ENCODE measurements at places on chromosomes 7 and 10.
A peak's percentile ranks its signal among the peaks of the same experiment; 100 is the strongest.

- no peak for DNase-seq
Observed at GRCh38 chr7:2605608-2606538, 25.9 kb upstream of the TTYH3 start.

DNA sequence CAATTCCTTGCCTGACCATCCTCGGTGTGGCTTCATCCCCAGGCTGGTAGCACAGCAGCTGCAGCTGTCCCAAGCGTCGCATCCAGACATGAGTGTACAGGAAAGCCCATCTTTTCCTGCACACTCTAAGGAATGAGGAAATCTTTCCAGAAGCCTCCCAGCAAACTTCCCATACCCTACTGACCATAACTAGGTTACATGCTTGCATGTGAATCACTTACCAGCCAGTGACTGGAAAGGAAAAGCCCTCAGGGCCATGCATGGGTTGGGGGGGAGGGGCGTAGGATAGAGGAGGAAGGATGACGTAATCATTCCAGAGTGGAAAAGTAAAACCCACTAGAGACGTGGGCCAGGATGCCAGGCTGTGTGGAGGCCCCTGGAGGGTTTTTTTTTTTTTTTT, 18.9 kb upstream of the ZNF212 start:
- DNase-seq, result no peak

- no peak for DNase-seq
Observed at GRCh38 chr7:36809510-36809909, 85.2 kb upstream of the AOAH start.

DNA sequence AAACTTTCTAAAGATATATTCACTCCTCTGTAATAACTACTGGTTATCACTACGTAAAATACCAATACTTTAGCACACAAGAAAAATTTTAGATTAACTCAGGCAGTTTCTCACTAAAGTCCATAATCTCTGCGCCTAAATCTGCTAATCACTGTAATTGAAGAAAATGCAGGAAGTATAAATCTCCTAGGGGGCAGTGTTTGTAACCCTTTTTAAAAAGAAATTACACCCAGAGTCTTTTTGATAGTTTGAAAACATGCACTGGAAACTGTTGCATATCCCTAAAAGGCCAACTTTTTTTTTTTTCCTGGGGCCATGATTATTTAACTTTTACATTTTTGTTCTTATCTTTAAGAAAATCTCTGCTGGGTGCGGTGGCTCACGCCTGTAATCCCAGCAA, 209.6 kb downstream of the KIAA1217 start:
- no peak for DNase-seq

- DNase-seq, result no peak
Observed at GRCh38 chr7:128167042-128167701, 73.9 kb upstream of the LEP start.

GRCh38 chr7:77498659-77499379, 38.3 kb upstream of the PTPN12 start:
- DNase-seq, result no peak

DNA sequence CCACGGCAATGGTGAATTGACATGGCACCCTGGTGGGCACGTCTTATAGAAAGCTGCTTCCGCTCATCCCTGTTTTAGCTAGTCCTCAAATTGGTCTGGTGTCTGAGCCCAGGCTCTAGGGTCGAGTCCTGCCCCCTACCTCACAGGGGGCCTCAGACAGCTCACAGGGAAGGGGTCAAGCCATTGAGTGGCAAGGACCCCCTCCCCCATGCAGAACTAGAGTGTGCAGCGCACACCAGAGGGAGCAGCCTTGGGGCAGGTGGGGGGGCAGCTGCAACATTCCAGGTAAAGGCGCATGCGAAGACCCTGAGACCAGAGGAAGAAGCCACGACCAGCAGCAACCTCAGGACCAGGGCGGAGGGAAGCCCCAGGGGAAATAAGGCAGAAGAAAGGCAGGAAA, 240.4 kb upstream of the PPP2R2D start:
- DNase-seq, result no peak

GRCh38 chr7:157484411-157485081, 147.7 kb downstream of the DNAJB6 start:
- DNase-seq, result no peak

DNA sequence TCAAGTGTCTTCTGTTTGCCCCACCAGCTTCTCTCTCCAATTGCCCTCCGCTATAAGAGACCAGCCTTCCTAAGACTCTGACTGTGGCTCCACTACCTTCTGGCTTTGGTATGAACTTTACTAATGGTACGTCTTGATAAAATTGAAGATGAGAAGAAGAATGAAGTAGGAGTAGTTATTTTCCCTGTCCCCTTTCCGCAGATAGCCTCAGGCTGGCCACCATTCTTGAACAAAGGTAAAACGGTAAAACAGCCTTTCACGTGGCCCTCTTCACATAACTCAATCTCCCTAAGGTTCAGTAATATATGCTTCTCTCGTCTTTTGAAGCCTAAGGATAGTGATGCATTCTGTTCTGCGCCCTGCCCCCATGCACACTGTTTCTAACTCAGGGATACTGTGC, 9.9 kb upstream of the ITGB8 start:
- no peak for DNase-seq

- DNase-seq, result no peak
Observed at GRCh38 chr10:49324711-49325110, 25.7 kb downstream of the C10orf71 start.

DNA sequence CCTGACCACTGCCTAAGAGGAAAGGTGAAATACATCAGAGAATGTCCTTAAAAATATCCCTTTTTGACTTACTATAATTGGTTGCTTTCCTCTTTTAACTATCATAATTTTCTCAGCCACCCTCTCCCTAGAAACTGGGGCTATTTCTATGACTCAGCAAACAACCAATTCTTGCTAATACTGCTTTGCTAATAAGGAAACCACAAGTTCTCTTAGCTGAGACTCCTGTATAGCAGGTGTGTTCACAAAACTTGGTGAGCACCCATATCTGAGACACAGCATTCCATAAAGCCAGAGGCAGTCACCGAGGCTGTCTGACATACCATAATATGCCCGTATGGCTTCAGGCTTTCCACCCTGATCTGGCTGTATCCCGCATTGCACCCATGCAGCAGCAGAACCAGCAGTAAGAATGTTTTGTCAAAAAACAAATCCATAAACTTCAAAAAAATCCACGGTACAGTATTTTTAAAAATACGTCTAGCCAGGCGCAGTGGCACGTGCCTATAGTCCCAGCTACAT, 191.7 kb upstream of the C7orf33 start:
- DNase-seq, result no peak

GRCh38 chr10:91909117-91909677, at the start of gene FGFBP3:
Gene FGFBP3, minus strand, starts transcription at chr10:91909486. Its CDS starts 517 bp downstream, at chr10:91908969.
- DNase-seq, result peak; percentile 11

GRCh38 chr10:77820349-77820748, 106.2 kb downstream of the DLG5 start:
- DNase-seq, result no peak

- no peak for DNase-seq
Observed at GRCh38 chr10:71534568-71535194, 138.0 kb downstream of the CDH23 start.

- no peak for DNase-seq
Observed at GRCh38 chr10:13340068-13340467, 8.0 kb downstream of the SEPHS1 start.

DNA sequence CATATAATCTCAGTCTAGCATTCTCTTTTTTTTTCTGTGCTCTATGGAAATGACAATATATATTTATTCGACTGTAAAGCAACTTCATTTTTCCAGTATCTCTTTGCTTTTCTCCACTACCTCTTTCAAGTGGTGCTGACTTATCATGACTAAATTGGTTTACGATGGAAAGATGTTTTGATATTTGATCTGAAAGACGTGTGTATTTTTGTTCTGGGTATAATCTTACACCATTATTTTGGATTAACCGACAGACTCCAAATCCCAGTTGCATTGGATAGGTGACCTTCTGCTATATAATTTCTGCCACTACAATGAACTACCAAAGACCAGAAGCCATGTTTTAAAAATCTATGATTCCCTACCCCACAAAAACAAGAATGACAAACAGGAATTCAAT, 380.5 kb upstream of the NFE2L3 start:
- DNase-seq, result no peak

DNA sequence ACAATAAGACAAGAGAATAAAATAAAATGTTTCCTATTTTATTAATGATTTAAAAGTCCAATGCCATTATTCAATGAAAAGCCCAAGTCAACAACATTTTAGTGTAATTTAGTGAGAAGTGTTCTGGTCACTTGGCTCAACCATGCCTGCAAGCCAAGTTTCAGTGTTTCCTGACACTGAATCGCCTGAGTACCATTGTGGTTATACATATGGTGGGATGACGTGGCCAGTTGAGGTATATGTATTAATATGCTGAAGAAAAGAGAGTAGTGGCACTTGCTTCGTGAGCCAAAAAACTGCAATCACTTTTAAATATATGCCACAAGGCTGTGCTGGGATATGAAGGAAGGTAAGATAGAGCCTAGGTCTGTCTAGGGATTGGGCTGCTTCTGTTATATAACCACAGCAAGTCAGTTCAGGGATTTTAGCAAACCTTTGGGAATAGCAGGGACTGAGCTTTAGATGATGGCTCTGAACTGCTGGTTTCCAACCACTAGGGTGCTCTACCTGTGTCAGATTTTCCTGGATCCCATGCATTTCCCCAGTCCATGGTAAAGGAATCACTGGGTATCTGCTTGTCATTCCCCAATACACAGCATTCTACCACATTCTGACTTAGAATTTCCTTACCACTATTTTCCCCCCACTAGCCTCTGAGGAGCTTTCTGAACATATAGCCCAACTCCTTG, 214.0 kb upstream of the PRPS1L1 start:
- DNase-seq, result no peak

GRCh38 chr10:35493196-35494118, 111.7 kb upstream of the GJD4 start:
- DNase-seq, result no peak

DNA sequence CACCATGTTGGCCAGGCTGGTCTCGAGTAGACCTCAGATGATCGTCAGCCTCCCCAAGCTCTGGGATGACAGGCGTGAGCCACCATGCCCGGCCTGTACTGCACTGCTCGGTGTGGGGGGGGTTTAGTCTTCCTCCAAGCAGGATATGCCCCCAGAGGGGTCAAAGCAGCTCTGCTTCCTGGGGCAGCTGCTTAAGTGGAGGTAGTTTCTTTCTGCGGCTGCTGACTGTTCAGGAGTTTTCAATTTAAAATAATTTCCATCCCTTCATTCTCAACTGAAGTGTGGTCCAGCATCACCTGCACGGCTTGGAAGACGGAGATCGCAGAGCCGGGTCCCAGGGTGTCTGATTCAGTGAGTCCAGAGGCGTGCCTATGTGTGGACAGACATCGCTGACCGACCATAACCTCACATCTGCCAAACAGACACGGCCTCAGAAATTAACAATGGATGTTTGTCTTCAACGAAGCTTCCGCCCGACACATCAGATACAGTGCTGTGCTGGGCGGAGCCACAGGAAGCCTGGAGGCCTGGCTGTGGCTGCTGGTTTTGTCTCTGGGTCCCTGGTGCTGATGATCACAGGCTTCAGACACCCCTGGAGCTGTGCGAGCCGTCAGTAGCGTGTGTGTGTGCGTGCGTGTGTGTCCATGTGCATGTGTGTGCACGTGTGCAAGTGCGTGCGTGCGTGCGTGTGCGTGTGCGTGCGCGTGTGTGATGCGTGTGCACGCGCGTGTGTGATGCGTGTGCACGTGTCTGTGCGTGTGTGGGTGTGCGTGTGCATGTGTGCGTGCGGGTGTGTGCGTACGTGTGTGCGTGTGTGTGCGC, 226.5 kb upstream of the PITRM1 start:
- no peak for DNase-seq

DNA sequence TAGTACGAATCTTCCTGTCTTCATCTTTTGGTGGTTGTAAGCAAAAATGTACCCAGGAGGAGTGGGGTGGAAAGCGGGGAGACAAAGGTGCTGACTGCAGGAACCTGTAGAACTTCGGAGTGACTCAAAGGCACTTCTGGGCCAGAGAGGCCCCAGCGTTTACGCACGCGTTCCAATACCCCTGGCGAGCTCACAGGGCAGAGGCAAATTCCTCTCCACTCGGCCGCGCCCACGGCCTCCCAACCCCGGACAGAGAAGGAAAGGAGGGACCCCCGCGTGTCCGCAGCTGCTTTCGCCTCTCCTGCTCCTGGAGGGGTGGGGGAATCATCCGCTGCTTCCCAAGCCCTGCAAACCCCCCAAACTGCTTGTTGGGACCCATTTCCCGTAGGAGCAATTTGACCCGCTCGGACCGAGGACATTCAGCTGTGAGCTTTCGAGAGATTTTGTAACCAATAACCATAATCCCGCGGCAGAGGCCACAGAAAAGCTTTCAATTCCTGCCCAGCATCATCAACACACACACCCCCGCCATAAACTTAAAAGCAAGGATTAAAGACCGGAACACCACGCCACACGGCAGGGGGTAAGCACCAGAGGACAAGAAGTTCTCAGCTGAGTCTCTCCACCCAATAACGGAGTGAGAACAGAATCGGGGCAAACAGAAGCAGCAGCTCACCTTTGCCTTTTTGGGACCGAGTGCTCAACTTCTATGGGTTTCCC, 2.3 kb downstream of the IGF2BP3 start:
- DNase-seq, result no peak

DNA sequence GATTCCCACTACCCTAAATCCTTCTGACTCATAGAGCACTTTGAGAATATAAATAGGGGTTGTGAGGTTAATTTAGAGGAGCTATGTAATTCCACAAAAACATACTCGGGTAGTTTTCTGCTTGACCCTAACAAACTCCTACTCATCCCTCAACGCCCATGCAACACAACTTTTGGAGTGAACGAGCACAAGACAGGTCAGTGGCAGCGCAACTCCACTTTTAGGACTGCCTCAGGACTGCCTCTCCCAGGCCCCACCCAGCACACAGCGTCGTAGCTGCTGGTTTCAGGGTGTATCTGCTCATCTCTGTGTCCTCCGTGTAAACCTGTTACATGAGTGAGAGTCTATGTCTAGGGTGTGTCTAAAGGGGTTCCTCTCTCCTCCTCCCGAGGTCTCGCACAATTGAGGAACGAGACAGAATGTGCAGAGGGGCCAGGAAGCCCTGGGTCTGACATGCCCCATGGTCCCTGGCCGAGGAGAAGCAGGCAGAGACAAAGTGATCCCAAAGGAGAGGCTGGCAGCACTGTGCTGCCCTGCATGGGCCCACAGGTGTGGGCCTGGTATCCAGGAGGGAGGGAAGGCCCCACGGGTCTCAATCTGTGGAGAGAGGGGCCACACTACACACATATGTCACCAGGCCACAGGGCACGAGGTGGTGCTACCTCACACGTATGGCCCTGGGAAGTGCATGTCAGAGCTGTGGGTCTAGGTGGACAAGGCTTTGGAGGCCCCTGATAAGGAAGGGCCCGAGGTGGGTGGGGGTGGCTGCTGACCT, 45.5 kb downstream of the CAMK2B start:
- no peak for DNase-seq

DNA sequence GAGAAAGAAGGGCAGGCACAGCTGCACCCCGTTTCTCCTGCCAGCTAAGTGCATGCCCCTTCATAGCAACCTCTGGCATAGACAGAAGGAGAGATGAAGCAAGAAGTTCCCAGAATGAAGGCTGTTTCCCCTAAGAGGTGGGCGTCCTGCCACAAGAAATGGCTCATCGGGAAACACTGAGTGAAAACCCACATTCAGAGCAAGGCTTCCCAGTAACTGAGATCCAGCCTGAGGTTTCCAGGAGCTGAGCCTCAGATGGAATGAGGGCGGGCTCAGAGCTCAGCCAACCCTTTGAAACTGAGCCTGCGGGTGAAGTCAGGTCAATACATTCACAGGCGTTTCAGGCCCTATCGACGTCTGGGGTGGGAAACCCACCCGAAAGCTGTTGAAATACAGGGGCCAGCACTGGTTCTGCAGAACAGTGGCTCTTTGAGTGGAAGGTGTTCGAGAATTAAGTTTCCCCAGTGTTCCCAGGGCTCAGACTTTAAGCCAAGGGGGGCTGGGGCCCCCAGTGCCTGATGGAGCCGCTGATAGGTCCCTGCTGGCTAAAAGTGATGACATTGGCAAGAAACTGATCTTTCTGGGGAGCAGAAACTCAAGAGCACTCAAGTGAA, 510.2 kb downstream of the RPS24 start:
- no peak for DNase-seq

Data from amygdala (tissue), 56 donors.